Sigmoid colon (tissue), 7 donors: ENCODE measurements at places on chromosomes 1 and 21. TPM values are rescaled to one million over a fixed set of nuclear protein-coding genes. Genes with fewer than 3 reads are reported as not detected.

GRCh38 chr1:58815686-58816071, 31.8 kb upstream of the JUN start:
- no peak for DNase-seq

The S100A2 gene
- 1.8 TPM for total RNA-seq

The RNU1-3 gene
- total RNA-seq, result under 0.01 TPM

DNA sequence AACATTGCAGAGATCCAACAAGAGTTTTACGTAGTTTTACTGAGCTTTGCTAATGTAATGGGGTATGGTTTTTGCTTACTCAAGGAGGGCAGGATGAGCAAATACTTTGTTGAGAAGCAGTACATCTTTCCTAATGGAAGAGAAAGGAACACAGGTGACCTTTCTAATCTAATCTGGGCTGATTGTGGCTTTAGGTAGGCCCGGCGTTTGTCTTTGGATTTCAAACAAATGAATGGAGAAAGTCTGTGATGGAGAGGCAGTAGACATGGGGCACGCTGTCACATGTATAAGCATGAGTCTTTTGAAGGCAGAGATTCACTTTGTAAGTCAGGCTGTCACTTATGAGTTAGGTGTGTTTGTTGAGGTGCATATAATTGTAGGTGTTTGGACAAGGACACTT, 1.7 kb downstream of the PLEKHM2 start:
- no peak for DNase-seq

The KIF2C gene
- total RNA-seq, result 0.36 TPM
